Activated T-helper 2 cell treated with anti-CD3 and anti-CD28 coated beads, Interferon-gamma antibody, Interleukin-2, Interleukin-4, amounts not matched to agents 10 μg/mL and 5 μg/mL and 100 μg/mL, durations not matched to agents 14 hours and 24 hours and 36 hours (primary cell): ENCODE measurements at places on chromosomes 3 and 15.

DNA sequence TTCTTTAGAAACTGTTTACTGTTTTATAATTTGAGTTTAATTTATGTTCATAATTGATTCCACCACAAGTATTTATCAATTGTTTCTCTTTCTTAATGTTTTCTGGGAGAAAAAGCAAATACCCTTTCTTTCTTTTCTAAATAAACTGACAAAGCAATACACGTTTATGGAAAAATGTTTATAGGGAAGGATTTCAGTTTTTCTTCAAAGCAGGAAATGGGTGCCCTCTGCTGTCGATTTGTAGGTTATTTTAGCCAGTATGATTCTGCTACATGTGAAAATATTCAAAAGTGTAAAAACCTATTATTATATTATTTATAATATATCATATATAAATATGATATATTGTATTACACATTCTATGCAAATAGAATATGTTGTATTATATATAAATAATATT lies 921.0 kb upstream of the ROBO1 start:
- DNase-seq = no peak

- no peak for DNase-seq
These were observed 4.6 kb upstream of the RTP2 start for GRCh38 chr3:187706971-187707370.

- no peak for DNase-seq
These were observed 265.2 kb upstream of the TLE3 start for GRCh38 chr15:70362886-70363285.

GRCh38 chr15:87896936-87897335 lies 359.6 kb downstream of the NTRK3 start:
- DNase-seq = no peak

- DNase-seq = no peak
These were observed 36.5 kb downstream of the ATR start for GRCh38 chr3:142542054-142542453.

GRCh38 chr3:127531821-127532220 lies 58.7 kb downstream of the TPRA1 start:
- DNase-seq = no peak
